ENCODE measurements at places on chromosomes 7 and 10. TPM values are rescaled to one million over a fixed set of nuclear protein-coding genes. Genes with fewer than 3 reads are reported as not detected.

The DOCK4 gene
- 3.4 TPM for total RNA-seq

The MDH2 gene
- 160 TPM for total RNA-seq

The CYP3A7 gene
- total RNA-seq = 0.86 TPM

The SP8 gene
- total RNA-seq = not detected

The PRTFDC1 gene
- 22.7 TPM for total RNA-seq

The XPNPEP1 gene
- 50.0 TPM for total RNA-seq

DNA sequence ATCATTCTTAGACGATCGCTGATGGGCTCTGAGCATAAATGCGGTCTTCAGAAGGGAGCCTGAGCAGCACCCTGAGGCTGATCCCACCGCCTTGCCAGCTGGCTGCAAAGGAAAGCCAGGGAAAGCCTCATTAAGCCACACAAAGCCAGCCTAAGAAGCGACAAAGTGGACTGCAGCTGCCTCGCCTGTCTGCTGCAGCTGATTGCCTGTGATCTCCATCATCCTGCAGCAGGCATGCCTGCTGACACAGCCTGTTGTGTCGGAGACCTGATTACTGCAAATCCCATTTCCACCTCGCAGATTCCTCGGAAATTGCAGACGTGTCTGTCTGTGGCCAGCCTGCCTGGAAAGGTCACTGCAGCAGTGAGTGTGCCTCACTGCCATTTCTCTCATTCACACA lies 1087.0 kb upstream of the AUTS2 start:
- no peak for DNase-seq

DNA sequence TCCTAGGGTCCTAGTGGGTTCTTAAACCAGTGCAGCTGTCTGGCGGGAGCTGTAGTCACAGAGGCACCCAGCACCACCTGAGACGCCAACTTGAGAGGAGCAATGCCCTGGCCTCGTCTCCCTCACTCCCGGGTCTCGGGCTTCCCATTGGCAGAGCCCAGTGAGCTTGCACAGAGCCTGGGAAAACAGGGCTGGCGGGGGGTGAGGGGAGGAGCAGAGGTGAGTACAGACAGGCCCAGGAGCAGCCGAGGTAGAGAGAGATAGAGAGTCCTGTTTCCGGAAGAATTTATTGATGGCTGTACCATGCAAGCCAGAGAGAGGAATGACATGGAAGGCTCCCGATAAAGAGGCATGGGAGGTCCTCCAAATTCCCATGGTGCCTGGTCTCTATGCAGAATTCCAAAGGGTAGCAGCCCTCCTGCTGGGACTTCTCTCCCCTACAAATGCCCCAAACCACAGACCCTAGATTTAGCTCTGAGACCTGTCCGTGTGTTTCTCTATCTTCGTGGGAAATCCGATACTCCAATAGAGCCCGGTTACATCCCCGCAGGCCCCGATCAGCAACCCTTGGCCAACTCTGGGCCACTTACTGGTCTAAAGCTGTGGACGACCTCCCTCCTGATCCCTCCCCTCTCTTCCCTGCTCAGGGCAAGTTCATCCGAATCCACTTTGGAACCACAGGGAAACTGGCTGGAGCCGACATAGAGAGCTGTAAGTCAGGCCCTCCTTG lies 20.3 kb upstream of the MYH16 start:
- no peak for DNase-seq

- DNase-seq = no peak
Measured at GRCh38 chr7:129209067-129209926, 15.5 kb upstream of the AHCYL2 start.

DNA sequence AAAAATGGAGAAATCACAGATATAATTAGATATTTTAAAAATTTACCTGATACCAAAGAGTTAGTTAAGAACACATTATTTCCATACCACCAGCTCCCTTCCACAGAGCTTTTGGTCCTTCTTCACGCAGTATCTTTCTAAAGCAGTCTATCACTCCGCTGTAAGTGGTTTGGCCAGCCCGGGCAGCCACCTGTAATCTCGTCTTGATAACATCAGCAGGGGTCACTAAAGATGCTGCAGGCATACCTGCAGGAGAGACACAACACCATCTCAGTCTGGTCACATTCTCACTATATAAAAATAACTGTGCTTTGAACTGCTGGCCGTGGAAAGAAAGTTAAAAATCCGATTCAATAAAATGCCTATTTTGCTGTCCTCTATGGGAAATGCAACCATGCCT lies 200.1 kb downstream of the SLC25A13 start:
- DNase-seq = no peak

GRCh38 chr7:114083166-114084001 lies 164.6 kb upstream of the PPP1R3A start:
- DNase-seq = no peak

GRCh38 chr10:94591461-94592205 lies 46.0 kb downstream of the HELLS start:
- no peak for DNase-seq

DNA sequence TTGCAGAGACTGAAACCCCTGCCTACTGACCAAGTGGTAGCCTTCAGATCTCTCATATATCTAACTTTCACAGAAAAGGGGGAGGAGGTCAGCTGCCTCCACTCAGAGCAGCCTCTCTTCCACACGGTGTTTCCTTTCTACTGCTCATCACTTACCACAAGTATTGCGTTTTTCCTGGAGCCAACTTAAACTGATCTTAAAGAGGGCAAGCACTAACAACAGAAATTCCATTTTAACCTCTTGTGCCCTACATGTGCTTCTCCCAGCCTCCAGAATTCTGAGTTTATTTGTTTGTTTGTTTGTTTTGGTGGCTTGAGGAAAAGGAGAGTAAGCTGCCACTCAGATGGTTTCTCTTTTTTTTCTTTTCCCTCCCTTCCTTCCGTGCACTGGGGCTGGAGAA lies 19.1 kb downstream of the SKIDA1 start:
- no peak for DNase-seq

DNA sequence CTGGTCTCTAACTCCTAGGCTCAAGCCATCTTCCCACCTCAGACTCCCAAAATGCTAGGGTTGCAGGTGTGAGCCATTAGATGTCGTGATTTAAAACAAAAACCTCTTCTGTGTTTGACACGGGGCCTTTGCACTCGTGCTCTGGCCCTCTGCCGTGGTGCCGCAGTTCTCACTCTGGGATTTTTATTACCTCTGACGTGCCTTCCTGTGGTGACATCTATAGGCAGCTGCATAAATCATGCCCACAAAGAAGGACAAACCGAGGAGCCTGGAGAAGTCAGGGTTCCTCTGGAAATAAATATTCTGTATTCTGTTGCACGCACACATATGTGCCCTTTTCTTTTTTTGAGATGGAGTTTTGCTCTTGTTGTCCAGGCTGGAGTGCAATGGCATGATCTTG lies 25.9 kb upstream of the OCM start:
- DNase-seq = no peak

DNA sequence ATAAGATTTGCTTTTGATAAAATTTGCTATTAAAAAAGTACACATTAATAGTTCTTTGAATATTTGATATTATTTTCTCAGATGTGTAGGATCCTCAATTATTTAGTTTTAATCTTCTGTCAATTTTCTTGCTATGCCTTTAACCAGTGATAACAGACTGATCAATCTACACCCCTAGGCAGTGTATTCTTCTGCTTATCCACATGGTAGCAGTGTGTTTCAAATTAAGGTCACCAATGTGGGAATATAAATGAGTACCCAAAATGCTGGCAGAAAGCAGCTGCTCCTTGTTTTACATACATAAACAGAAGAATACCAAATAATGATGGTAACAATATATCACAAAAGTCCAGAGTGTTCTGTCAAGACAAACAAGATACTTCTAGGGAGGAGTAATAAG lies 87.0 kb downstream of the SKAP2 start:
- no peak for DNase-seq

- no peak for DNase-seq
Measured at GRCh38 chr10:35462491-35462934, 126.2 kb downstream of the CCNY start.

- no peak for DNase-seq
Measured at GRCh38 chr7:101857358-101857811, 40.0 kb downstream of the CUX1 start.

DNA sequence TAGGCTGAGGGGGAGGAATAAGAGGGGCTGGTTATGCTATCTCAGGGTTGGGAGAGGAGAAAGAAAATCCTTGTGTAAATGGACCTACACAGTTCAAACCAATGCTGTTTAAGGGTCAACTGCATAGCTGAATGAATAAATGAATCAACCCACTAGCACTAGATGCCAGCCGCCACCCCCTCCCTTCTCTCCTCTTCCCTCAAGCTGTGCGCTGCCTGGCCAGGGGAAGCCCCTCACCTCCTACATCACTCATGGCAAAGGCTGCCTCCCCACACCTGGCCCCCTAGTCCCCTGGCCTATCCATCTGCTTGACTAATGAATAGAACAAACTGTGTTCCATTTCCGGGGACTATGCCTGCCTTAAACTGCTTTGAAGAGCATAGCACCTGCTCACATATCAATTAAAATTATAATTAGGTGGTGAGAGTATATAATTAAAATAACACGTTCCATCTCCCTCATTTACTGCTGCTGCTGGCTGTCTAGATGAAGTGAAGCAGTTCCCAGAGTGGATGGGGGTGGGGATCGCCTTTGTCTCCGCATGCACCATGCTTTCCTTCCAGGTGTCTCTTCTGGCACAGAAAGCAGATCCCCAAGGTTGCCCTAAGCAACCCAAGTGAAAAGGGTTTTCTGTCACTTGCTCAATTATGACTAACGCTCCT lies 32.6 kb downstream of the GRID1 start:
- DNase-seq = no peak
